Activated T-cell treated with anti-CD3 and anti-CD28 coated beads, Interleukin-2, amount 50 U/mL, for 48 hours (primary cell): ENCODE measurements at places on chromosomes 1 and 21.

GRCh38 chr1:7809742-7810141 is 25.7 kb downstream of the PER3 start:
- DNase-seq, result no peak

- no peak for DNase-seq
These were observed 4.8 kb upstream of the LAPTM5 start for GRCh38 chr1:30762152-30762929.

- no peak for DNase-seq
These were observed 77.8 kb downstream of the LRRC7 start for GRCh38 chr1:69645477-69645876.

- peak; percentile 59 for DNase-seq
These were observed 636 bp downstream of the VAMP4 start for GRCh38 chr1:171740987-171741871.

- no peak for DNase-seq
These were observed 34.6 kb downstream of the OLFML2B start for GRCh38 chr1:161989108-161989507.

DNA sequence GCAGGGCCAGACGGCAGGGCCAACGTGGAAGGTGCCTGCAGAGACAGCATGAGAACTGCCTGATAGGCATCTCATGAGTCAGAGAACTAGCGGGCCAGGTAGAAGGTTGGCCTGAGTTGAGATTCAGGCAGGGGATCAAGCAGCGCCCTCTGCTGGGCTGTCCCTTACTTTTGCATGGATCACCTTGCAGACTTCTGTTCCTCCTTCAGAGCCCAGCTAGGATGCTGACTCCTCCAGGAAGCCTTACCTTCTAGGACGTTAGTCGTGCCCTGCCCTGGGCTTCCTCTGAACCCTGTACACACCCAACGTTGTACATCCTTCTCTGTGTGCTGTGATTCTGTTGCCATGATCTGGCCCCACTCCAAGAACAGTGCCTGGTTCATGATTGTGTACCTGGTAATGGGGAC is 231.3 kb upstream of the VAMP3 start:
- DNase-seq, result peak; percentile 38

DNA sequence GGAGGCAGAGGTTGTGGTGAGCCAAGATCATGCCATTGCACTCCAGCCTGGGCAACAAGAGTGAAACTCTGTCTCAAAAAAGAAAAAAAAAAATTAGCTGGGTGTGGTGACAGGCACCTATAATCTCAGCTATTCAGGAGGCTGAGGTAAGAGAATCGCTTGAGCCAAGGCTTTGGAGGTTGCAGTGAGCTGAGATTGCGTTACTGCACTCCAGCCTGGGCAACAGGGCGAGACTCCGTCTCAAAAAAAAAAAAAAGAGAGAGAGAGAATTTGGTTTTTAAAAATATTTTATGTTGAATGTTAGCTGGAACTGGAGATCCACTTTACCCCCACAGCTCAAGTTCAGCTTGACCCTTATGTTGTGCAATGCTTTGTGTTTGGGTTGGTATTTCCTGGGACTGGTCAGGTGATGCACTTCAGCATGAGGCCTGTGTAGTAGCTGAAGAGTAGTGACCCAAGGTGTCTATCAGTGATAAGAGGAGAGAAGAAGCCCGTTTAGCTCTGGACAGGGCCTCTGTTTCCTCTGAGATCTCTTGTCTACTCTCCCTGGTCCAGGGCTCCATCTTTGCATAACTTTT is 36.8 kb upstream of the MACF1 start:
- DNase-seq, result no peak
